T-helper 2 cell (primary cell): ENCODE measurements at places on chromosomes 13 and 19.

DNA sequence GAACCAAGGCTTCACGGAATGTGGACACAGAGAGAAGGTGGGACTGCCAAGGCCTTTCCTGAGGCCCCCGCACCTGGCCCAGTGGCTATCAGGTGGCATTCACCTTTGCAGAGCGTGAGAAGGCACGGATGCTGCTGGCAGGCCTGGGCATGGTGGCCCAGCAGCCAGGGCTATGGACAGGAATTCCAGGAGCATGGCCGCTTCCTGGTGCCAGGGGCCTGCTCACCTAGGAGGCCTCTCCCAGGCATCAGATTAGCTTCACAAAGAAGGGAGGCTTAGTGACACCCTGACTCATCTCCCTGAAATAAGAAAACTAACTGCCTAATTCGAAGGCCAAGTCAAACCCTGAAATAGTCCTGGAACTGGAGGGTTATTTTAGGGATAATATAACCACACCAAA is 155.8 kb downstream of the TEX29 start:
- DNase-seq, result no peak

DNA sequence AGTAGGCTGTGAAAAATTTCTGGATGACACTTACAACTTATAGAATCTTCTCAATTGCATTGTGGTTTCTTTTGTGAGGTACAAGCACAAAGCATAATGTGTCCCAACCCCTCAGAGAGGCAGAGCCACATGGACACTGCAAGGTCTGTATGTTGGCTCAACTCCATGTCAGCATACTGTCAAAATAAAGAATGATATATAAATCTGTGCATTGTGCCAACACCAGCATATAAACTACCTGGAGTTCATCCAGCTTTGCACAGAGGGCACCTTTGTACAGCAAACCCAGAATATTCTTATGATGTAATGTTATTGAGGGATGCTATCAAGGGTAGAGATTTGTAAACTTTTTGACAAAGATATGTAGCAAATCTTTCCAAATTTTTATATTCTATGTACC is 1065.8 kb upstream of the MIR17HG start:
- no peak for DNase-seq

GRCh38 chr19:18723871-18724377 is 40.4 kb downstream of the CRTC1 start:
- no peak for DNase-seq

- DNase-seq, result no peak
These were observed 22.7 kb upstream of the POP4 start for GRCh38 chr19:29583196-29583999.

GRCh38 chr13:85412448-85412847 is 386.8 kb downstream of the SLITRK6 start:
- DNase-seq, result no peak

GRCh38 chr19:21335721-21336120 is 6.5 kb upstream of the ZNF708 start:
- DNase-seq, result no peak

DNA sequence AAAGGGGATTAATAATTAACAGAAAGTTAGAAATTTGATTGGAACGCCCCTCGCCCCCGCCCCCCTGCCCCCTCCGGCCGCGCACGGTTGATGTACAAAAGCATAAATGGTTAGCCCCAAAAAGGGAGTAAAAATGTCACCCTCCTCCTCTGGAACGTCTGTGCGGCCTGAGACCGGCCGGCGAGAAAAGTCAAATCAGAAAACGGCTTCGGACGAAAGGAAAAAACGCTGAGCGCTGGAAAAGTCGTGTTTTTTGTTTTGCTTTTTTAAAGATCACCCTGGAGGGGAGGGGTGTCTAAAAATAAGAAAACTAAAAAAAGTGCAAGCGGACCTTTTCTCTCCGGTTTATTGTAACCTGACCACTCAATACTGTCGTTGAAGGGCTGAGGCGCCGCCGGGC is 13.2 kb downstream of the MEX3D start:
- no peak for DNase-seq

- DNase-seq, result no peak
These were observed 53.5 kb downstream of the TNFSF13B start for GRCh38 chr13:108323031-108323430.

DNA sequence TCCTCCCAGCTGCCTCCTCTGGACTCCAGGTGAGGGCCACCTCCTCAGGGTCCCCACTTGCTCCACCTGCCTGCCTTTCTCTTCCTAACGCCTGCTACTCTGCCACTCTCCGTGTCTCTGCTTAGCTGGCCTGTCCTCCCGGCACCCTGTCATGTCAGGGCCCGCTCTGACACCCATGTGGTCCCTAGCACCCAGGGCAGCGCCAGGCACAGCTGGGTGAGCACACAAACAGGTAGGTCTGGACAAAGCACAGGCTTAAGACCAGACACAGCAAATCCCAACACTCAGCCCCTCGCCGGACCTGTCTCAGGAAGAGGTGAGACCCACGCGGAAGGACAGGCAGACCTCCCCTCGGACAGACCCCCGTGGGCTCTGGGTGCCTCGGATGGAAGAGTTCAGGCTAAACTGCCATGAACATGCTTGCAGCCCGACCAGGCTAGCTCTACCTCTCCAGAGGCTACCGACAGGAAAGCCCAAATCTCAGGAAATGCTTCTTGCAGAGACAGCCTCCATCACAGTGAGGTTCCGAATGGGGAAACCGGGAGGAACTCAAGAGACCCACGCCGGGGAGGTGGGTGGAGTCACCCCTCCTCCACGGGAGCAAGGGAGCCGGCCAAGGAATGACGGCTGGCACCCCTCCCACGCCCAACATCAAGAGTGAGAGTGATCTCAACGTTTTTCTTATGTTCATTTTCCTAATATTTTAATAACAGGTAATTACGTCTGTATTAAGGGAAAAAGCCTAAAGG is 12.5 kb downstream of the ZNF787 start:
- DNase-seq, result no peak

GRCh38 chr19:1765904-1766799 is 12.8 kb downstream of the ONECUT3 start:
- DNase-seq, result no peak

DNA sequence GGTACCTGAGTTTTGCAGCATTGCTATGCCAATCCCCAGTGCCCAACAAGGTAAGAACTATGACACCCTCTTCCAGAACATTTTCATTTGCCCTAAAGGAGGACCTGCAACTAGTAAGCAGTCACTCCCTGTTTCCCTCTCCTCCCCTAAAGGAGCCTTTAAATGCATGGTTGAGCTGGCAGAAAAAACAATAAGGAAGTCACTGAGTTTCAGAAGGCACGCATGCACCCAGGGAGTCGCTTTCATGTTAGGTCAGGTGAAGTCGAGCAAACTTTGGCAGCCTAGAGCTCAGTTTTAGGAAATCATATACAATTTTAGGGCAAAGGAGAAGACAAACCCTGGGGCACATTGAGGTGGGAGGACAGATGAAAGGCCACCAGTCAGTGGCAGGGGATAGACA is 11.8 kb downstream of the NLRP11 start:
- DNase-seq, result no peak

- no peak for DNase-seq
These were observed 1251.9 kb upstream of the SLC10A2 start for GRCh38 chr13:104318121-104318520.

DNA sequence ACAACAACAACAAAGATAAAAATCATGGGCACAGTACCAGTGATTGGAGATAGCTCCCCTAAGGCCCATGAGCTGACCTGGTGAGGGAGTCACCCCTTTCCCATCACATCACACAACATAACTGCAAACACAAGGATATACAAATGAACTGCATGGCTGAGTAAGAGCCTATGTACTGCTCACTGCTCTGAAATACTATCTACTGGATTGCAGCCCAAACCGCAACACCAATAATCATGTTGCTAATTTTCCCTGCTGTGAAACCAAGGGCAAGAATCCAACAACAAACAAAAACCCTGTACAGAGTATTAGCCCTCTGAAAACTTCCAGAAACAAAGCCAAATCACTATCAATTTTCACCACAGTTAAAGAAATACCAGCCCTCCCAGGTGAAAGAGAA is 1893.2 kb downstream of the PCDH9 start:
- no peak for DNase-seq

GRCh38 chr13:95937714-95938320 is 115.4 kb downstream of the UGGT2 start:
- DNase-seq, result no peak

DNA sequence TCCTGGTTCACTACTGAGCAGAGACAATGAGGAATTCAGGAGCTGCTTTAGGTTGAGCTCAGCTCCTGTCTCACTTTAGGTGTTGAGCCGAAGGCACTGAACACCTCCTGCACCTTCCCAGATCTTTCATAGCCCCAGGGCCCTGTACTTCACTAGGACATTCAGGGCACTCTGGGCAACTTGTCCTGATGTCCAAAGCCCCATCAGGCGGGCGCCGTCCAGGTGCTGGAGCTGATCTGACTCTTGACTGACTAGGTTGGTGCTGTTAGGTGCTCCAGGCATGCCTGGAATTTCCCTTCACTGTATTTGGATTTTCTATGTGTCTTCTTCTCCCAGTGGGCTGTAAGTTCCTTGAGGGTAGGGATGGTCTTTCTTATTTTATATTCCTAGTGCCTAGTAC is 48.4 kb upstream of the CNMD start:
- no peak for DNase-seq

DNA sequence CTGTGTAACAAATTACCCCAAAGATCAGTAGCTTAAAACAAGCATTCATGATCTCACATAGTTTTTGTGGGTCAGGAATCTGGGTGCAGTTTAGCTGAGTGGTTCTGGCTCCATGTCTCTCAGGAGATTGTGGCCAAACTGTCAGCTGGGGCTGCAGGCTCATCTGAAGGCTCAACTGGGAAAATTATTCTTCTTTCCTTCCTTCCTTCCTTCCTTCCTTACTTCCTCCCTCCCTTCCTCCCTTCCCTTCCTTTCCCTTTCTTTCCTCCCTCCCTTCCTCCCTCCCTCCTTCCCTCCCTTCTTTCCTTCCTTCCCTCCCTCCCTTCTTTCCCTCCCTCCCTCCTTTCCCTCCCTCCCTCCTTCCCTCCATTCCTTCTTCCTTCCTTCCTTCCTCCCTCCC is 8.7 kb upstream of the RFX2 start:
- no peak for DNase-seq

- no peak for DNase-seq
These were observed 13.6 kb upstream of the SLC15A1 start for GRCh38 chr13:98765996-98766519.

DNA sequence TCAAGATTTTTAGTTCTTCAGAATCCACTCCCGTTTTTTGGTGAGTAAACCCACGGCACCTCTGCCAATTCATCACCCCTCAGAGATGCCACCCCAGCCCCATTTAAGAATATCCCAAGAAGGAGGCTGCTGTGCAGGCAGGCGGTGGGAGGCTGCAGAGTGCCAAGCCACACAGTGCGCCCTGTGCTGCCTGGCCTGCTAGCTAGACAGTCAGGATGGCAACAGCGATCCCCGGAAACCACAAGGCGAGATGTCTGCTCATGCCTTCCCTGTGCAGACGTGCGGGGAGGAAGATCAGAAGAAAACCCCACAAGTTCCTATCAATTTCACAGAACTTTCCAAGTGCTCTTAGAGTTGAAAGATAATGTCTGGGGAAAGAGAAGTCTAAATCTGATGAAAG is 64.8 kb upstream of the GPR183 start:
- no peak for DNase-seq

DNA sequence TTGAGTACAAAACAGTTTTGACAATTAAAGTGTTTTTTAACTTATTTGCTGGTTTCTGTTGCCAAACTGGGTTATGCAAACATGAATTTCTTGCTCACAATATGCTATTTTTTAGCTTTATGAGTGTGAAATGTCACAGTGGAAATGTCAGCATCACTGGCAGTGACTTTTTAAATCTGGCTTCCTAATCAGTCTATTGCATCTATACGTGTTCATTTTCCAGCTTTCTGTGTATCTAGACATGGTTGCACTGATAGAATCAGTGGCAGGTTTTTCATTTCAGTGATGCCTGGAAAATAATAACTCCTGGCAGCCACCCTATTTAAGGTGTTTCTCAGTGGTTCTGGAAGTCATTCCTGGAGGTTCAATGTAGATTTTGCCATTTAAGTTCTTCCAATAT is 146.7 kb downstream of the SLITRK6 start:
- no peak for DNase-seq

DNA sequence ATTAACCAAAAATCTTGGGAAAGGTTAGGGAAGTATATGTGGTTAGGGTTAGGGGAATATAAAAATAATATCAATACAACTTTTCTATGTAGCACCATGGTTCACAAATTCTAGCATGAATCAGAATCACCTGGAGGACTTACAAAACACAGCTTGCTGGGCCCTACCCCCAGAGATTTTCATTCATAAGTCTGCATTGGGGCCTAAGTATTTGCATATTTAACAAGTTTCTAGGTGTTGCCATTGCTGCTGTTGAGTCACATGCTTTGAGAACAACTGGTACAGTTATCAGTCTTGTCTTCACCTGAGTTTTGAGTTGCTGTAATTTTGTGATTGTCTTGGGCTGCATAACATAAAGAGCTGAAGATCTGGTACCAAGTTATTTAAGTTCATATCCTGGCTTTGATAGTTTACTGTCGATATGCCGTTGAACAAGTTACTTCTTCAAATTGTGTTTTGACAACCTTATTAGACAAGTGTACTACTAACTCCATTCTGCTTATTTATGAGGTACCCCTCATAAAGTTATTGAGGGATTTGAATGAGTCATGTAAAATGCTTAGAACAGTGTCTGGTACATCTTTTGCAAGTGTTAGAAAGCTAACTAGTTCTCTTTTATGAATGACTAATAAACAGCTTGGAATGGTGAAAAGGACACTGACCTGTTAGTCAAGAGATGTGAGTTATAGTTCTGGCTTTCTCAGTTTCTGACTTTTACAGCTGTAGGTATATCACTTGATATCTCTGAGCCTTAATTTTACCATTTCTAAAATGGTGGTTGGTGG is 132.9 kb downstream of the PAN3 start:
- DNase-seq, result no peak

GRCh38 chr13:94712287-94712811 is at the start of gene SOX21:
SOX21 (minus strand) TSS chr13:94712545; CDS start chr13:94712049, 496 bp downstream.
- no peak for DNase-seq

- no peak for DNase-seq
These were observed 40.9 kb downstream of the MCF2L start for GRCh38 chr13:113009743-113010509.

DNA sequence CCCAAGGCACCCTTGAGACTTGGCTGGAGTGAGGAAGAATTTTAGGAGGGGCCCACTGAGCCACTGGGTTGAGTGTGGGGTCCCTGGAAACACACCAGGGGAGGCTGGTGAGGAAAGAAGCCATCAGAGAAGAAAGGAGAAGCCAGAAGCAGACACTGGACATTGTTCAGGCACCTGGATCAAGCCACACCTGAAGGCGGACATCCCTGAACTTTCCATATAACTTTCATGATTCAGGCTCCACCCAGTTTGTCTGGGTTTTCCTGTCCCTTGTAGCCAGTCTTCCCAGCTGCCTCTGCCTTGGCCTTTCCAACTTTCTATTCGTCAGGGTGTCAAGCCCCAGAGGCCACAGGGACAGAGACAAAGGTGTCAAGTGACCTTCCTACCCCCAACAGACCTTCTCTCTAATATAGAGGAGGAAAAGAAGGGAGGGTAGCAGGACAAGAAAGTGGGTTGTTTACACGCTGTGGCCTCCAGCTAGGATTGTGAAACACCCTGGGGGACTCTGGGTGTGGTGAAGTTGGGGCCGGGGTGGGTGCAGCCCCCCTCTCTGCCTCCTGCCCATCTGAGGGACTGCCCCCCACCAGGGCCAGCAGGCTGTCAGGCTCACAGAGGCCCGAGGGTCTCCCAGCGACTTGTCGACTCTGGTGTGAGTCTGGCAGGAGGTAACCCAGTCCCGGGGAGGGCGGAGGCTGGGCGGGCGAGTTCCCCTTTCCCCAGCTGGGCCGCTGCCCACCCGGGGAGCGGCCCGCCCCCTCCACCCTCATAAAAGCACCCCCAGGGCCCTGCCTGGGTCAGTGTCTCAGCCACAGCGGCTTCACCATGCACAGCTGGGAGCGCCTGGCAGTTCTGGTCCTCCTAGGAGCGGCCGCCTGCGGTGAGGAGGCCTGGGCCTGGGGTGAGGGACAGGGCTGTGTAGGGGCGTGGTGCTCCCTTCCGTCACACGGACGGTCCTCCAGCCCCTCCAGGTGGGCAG is at the start of gene CFD:
CFD (plus strand) TSS at position 797 of the 976 bp plus-strand sequence; CDS start at position 823, 26 bp downstream.
- DNase-seq, result no peak
